Stimulated activated CD4-positive, alpha-beta T cell treated with anti-CD3 and anti-CD28 coated beads, Interleukin-1b, Interleukin-23, amount 100 ng/mL, for 1 hour (primary cell): ENCODE measurements at places on chromosomes 7 and 10.

GRCh38 chr10:118035354-118036005, 11.3 kb downstream of the RAB11FIP2 start:
- no peak for DNase-seq

DNA sequence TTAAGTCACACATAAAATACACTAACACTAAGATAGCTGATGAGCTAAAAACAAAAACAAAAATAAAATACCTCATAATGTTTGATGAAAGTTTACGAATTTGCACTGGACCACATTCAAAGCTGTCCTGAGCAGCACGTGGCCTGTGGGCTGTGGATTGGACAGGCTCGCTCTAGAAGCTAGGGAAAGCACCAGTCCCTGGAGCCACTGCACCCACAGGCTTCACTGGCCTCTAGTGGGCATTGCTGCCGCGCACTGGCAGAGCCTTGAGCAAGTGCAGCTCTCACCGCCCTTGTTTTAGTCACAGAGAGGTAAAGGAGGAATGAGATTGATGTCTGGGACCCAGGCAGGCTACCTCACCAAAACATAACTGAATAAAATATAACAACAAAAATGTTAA, 67.6 kb downstream of the PAX2 start:
- DNase-seq = no peak

DNA sequence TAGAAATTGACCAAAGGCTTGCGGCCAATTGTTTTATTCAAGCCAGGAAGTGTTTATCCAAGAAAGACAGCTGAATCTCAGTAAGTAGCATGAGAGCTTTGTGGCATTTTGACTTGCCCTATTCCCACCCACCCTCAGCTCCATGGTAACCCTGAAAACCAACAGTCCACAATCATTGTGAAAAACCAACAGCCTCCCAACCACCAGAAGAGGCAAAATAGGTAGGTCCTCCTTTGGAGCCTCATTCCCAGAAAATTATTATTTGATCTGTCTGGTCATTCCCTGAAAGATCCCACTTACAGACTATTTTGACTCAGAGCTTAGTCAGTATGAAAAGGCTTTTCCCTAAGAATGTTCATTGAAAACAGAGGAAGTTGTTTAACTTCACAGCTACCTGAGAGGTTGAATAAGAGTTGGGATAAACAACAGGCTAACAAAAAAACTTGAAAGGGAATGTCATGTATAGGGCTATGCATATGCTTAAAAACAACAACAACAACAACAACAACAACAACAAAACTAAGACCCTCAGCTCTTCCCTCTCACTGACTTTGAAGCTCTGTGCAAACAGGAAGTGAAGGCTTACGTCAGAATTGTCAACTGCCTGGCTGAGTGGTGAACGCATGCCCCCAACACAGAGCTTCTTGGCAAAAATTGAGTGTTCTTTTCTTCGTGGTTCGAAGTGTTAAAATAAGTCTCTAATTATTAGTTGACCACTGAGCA, 11.2 kb downstream of the KPNA7 start:
- DNase-seq = no peak

GRCh38 chr10:44607116-44607515, 222.2 kb upstream of the CXCL12 start:
- no peak for DNase-seq

DNA sequence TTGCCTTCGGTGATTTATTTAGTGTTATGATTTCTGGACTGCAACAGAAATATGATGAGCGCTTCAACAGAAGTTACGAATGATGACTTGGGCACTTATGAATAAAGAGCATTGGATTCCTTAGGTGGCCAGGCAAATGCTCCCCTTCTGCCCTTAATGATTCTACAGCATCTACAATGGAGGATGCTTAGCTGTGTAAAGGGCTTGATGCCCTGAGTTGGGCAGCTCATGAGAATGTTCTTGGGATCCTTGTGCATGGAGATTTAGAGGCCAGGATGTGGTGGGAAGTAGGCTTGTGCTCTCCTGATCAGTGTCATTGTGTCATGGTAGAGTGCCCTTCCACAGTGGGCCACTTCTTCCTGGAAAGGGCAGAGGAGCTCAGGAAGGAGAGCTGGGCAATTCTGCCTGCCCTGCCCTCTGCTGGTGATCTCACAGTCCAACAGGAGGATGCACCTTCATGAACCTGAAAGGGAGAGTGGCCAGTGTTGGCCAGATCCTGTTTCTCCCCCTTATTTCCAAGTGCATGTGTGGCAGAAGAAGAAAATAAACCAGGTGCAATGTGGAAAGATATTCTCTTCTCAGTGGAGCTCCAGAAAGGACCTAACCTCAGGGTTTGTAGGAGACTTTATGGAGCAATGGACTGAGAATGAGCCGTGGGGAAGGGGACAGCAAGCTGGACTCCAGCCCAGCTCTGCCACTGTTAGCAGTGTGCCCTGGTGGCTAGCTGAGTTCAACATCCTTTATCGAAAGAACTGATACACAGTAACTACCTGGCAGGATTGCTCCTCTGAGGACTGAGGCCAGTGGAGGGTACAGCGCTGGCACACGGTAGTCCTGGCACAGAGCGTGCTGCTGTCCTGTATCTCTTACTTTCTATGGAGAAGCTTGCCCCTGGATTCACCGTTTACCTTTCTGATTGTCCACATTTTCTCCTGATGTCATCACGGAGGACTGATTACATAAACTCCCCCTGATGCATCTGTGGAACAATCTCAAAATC, 182.9 kb downstream of the BMPER start:
- DNase-seq = no peak

GRCh38 chr10:11535346-11535959, 76.0 kb downstream of the USP6NL start:
- DNase-seq = no peak

DNA sequence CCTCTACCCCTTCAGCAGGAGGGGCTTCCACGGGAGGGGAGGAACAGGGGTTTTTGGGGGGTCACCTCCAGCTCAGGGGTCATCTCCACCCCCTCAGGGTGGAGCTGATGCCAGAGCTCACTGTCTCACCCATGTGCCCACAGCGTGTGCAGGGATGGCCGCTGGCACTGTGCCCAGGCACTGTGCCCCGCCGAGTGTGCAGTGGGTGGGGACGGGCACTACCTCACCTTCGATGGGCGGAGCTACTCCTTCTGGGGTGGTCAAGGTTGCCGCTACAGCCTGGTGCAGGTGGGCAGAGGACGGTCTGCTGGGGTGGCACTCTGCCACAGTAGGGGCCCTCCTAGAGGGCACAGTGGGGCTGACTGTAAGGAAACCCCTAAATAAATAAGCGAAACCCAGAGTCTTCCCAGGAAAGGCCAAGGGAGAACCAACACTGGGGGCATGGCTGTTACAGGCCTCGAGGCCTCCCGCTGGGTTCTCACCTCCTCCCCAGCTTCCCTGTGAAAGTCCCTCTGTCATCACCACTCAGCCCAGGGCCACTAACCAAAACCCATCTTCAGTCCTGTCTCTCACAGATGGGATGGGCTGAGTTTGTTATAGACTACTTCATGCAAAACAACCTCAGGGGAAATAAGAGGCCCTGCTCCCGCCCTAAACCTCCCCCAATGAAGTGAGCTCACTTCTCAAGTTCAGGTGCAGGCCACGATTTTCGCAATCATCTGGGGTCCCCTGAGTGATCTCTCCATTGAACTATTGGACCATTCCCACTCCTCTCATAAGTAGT, 7.4 kb upstream of the ZNF467 start:
- no peak for DNase-seq
